Lower leg skin (tissue), 4 donors: ENCODE measurements at places on chromosomes 5 and 9.
A peak's percentile ranks its signal among the peaks of the same experiment; 100 is the strongest.

GRCh38 chr9:76651119-76651705, 113.0 kb upstream of the PCA3 start:
- no peak for DNase-seq

GRCh38 chr9:90007516-90008440, 403.0 kb downstream of the GADD45G start:
- DNase-seq: no peak

GRCh38 chr5:460273-460625, 17.3 kb downstream of the EXOC3 start:
- no peak for DNase-seq

DNA sequence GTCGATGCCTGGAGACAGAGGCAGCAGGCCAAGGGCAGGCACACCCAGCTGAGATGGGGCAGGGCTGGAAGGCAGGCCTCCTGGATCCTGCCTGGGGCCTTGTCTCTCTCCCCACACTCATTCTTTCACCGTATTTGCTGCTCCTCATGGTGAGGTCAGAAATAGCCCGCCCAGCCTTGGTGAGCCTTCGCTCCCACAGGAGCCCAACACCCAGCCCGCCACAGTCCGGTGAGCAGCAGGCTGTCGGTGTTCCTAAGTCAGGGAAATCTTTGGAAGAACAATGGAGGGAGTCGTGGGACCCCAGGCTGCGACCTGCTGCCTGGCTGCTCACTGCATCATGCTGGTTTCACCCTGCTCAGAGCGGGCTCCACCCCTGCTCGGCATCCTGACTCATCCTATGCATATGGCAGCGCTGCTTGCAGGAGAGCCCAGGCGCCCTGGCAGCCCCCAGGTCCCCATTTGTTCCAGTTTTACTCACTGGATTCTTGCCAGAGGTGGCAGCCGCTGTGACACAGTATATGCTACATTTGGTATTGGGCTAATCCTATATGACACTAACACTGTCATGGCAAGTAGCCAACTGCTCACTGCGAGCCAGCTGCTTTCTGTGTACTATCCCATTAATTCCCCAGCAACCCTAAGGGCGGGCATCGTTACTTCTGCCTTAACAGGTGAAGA, 53.2 kb upstream of the NCS1 start:
- DNase-seq: no peak

- DNase-seq: no peak
Observed at GRCh38 chr5:10091701-10092100, 158.0 kb downstream of the ATPSCKMT start.

DNA sequence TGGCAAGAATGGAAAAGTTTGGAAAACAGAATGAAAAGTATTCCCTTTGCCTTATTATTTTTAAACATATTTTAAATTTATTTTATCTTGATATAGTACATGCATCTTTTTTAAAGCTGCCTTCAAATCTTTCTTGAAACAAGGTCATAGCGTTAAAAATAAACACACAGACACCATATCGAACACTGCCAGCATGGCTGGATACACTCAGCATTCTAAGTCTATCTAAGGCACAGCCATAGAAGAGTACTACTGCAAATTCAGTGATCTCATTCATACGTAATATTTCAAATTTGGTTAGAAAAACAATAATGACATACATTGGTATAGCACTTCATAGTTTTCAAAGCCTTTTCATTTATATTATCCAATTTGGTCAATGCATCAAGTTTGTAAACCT, 57.5 kb downstream of the EPB41L4B start:
- no peak for DNase-seq

GRCh38 chr9:124419832-124420489, 4.7 kb upstream of the PSMB7 start:
- peak; percentile 68 for DNase-seq

GRCh38 chr5:133661389-133661788, 49.0 kb upstream of the FSTL4 start:
- DNase-seq: no peak

DNA sequence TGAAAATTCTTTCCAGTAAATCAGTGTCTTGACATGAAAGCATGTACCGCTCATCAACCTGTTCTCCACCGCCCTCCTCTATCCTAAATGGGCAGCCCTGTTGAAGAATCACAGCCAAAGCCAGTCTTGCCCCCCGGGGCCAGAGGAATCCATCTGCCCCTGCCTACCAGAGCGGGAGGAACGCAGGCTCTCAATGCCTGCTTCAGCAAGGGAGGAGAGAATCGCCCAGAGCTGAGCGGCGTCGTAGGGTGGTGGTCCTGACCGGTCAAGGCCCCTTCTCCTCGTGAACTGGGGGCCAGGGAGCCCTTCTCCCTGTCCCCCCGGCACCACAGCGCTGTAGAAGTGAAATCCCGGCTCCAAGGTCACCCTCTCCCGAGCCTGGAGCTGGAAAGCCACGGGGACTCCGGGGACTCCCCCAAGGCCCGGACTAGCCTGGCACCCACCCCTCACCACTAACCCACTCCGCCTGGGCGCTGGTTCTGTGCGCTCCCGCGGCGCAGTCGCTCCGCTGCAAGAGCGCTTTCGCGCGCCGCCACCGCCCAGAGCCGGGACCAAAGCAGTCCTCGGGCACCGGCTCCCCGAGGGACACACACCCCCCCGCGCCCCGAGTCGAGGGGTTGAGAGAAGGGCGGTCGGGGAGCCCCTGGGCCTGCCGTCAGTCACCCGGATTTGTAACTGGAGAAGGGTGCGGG, 718 bp upstream of the TMEM215 start:
- no peak for DNase-seq

DNA sequence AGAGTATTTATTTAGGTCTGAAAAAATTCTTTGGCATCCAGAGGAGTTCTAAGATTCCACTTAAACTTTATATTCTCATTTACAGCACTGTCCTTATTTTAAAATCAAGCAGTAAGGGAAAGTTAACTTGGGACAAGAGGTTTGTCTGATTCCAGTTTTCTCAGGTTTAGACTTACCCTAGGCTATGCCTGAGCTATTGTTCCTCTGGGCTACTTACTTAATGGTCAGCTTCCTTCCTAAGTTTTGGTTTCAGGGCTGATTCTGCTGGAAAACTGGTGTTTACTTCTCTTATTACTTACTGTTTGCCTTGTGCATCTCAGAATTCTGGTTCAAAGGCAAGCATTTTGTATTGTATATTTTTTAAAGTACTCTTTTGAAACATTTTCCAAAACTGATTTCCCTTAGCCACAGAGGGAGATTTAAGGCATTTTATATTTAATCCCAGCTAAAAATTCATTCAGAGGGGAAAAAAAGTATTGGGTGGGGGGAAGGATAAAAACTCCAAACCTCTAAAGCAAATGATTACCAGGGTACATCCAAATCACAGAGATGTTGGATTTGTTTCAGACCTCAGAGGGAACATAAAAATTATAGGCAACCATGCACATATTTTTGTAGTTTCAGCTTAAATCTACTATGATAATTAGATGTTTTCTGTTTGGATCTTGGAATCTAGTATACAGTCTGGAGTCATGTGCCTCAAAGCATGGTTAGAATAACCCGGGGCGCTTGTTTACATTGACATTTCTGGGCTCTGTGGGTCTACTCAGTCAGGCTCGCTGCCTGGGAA, 290.0 kb downstream of the ARHGAP26 start:
- DNase-seq: no peak

DNA sequence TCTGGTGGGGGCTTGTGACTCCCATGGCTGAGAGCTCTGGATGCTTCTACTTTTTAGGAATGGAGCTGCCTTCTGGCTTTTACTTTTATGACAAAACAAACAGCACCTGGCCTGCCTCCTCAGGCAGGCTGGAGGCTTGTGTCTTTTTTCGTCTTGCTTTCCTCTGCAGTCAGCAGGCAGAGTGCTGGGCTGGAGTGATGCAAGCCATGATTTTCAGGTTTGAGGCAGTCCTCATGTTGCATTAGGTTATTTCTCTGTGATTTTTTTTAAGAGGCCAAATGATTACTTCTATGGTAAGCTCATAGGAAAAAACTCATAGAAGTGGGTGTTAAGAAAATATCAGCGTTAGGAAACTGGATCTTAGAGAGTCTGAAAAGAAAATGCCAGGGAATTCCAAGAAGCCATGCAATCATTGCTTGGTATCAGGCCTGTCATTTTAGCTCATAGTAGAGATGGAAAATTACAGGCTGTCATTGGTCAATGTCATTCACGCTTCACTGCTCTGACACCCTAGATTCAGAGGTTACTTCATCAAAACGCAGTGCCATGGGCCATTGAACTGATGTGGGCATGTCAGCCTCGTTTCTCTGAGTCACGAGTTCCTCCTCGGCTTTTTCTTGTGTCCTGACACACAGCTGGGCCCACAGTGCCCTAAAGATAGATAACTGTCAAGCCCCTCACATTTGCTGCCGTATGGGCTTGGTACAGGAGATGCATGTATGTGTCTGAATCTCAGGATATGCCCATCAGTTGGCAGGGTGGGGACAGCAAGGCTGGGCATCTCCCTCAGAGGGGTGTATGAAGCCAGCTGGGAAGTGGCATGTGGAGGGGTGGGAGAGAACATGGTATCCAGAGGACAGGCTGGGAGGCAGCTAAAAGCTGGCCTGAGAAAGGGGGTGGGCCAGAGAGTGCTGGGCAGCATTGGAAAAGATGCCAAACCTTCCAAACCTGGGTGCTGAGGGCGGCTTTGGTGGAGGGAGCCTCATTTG, 151.8 kb downstream of the HSPA4 start:
- DNase-seq: no peak

- DNase-seq: no peak
Observed at GRCh38 chr5:80747922-80748321, 93.1 kb upstream of the DHFR start.

DNA sequence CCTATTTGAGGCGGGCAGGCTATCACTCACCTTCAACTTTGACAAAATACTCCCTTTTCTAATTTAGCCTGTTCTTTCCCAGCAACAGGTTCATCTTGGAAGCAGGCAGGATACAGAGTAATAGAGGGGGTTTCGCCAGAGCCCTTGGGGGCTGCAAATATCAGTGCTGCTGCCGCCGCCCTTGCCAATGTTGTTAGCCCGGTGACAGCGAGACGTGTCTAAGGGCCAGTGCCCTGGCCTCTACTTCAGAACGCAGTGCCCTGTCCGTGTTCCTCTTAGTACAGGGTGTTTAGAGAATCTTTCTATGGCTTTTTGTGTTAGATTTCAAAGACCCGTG, 703 bp downstream of the FAM120AOS start:
- DNase-seq: no peak

DNA sequence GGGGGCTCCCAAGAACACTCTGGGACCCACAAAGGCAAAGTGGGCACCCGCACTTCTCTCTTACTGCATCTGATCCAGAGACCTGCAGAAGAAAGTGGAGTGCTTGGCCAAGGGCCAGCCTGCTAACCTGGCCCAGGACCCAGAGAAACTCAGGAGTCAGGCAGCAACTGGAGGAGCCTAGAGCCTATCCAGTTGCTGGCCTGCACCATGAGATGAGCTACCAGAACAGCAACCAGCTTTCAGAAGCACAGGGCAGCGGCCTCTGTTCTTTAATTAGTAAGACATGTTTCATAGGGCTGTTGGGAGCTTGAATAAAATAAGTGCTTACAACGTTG, 298.3 kb downstream of the GADD45G start:
- peak; percentile 54 for DNase-seq

DNA sequence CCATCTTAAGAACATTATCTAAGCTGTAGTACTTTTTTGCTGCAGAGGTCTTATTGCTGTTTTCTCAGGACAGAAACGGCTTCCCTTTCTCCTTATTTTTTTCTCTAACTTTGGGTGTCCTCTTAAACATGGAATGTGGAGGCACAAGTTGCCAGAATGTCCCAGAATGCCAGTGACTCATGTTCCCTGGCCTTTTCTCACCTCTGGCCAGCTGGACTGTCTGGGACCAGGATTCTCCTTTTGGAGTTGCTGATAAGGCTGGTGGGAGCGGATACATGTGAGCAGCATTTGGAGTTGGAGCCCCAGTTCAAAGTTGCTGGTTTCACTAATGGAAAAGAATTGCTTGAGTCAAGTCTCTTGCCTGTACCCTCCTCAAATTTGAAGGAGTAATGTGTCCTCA, 112.8 kb downstream of the ARHGAP26 start:
- DNase-seq: no peak

DNA sequence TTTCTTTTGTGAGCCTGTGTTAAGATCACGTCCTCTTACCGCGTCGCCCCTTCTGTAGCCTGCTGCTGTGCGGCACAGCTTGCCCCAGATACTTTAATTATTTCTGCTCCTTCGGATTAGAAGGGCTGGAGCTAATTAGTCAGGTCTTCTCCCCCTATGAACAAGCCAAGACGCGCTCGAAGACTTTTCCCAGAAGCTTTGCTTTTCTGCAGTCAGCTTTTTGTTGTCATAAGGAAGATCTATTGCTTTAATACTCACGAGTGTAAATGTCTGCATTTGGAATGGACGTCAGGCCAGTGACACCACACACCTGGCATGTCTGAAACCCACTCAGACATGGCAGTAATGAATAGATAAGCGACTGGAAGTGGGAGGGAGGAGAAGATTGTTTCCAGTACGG, 37.0 kb downstream of the PRUNE2 start:
- no peak for DNase-seq
